Cortex of kidney (tissue), 1 donor: ENCODE measurements at places on chromosomes 12 and 14.

GRCh38 chr12:9701380-9702154, 31.3 kb downstream of the CLECL1 start:
- DNase-seq = no peak

- DNase-seq = no peak
Measured at GRCh38 chr12:123471374-123472068, 13.6 kb downstream of the SNRNP35 start.

GRCh38 chr14:99244941-99245563, 26.9 kb downstream of the BCL11B start:
- no peak for DNase-seq

GRCh38 chr12:92138144-92138543, 7.5 kb downstream of the BTG1 start:
- DNase-seq = no peak

DNA sequence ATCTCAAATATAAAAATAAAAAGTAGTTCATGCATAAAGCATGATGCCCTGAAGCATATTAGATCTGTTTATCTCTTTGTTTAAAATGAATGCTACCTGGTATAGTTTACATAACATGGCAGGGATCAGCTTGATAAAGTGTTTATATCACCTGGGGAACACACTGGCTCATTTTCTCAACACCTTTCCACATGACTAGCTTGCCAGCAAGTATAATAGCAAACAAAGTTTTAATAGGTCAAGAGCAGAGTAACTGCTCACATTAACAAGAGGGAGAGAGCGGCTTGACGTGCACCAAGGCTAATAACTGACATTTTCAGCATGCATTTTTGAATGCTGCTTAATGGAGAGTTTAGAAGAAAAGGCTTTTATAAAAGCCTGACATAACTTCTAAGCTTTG, 246.4 kb downstream of the EGLN3 start:
- DNase-seq = no peak

GRCh38 chr12:77070800-77071449, 5.6 kb upstream of the E2F7 start:
- DNase-seq = no peak

DNA sequence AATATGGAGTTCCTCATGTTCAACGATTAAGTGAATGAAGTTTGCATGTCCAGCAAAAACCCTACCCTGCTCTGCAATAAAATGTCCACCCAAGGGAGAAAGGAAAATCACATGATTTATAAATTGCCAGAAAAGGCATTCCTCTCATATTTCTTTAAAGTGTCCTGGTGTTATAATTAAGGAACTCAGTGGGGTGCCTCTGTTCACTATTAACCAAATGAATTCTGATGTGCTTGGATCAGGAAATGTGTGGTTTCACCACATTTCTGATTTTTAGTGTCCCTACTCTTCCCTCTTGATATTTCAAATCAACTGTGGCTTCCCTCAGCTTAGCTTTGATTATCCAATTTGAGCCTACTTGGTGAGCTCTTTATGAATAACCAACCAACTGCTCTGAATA, 208.1 kb downstream of the PHLDA1 start:
- no peak for DNase-seq

DNA sequence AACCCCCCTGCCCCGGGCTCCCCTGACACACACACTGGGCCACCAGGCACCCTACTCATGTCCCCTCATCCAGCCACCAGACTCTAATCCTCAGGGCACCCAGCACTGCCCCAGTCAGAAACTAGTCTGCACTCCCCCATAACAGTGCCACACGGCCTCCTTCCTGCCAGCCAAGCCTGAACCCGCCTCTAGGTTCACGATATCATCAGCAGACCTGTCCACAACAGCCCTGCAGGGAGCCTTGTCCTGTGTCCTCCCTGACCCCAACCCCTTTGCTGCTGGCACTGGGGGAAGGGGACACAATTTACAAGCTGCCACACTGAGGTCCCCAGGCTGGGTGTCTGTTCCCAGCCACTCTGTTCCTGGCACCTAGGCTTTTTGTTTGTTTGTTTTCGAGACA, 33.6 kb downstream of the LTBP2 start:
- no peak for DNase-seq

DNA sequence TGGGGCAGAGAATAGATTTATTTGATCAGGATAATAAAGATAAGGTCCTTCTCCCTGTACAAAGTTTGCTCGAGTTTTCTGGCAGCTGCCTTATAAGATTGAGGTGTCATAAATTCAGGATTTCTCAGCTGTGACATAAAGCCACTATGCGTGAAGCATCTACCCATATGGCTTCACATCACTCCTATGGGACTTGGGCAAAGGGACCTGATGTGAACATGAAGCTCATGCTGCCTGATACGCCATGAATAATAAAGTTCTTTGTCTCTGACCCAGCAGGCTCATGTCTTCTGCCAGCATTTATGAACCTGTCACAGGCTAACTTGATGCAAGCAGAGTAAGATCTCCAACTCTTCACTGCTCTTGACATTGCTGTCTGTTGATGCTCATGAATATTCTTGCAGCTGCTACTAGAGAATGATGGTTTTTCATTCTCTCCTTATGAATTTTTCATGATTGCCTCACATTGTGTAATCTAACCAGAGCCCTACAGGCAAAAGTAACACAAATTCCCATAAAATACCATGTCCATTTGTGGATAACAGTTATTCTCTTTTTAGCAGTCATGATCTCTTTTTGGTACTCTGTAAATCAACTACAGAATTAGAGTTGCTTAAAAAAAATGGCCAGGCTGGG, 49.0 kb upstream of the CPNE8 start:
- no peak for DNase-seq

GRCh38 chr12:100745378-100746071, 49.1 kb upstream of the ANO4 start:
- DNase-seq = no peak

DNA sequence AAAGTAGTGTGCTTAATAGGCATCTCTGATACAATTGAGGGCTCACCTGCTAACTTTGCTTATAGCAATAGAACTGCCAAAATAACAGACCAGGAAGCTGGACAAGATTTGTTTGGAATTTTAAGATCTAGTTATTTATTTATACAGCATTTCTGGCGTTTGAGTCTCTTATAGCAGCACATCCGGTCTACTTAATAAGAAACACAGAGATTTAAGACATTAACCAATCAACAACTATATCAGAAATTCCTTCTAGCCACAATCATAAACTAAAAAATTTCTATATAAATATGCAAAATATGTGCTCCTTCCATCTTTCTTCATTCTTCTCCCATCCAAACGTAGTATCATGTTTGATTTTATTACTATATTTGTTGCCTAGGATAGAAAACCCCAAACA, 2.6 kb downstream of the RTN1 start:
- DNase-seq = no peak

- no peak for DNase-seq
Measured at GRCh38 chr12:107718606-107719005, 33.0 kb downstream of the PWP1 start.

DNA sequence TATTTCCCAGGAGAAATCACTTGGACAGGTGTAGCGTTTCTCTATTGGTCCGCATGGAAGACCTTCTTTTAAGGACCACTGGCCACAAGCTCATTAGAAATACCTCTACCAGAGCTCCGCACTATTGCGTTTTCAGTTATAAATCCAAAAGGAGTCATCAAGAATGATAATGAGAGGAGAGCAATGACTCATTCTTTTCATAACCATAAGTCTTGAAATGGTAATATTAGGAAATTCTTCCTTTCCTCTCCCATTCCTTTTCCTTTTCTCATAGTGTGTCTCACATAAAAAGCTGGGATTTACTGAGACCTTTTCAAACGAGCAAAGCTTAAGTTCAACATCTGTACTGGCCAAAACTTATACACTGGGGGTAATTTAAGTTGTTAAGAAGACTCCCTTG, 215.7 kb downstream of the CPNE8 start:
- DNase-seq = no peak

DNA sequence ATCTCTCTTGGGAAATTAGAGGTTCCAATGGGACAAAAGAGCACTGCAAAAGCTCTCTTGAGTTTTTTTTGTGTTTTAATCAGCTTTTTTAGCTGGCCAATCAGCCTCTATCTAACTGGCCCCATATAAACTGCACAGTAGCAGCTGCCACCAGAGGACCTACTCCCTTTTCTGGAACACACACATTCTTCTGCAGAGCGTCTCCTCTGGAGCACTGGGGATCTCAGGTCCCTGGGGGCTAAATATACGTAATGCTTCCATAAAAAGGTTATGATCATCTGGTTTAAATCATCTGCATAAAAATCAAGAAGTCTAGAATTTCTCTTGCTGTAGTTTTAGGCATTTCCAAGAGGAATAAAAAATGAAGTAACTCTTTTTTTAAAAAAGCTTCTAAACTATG, 32.3 kb downstream of the TSPAN8 start:
- DNase-seq = no peak

DNA sequence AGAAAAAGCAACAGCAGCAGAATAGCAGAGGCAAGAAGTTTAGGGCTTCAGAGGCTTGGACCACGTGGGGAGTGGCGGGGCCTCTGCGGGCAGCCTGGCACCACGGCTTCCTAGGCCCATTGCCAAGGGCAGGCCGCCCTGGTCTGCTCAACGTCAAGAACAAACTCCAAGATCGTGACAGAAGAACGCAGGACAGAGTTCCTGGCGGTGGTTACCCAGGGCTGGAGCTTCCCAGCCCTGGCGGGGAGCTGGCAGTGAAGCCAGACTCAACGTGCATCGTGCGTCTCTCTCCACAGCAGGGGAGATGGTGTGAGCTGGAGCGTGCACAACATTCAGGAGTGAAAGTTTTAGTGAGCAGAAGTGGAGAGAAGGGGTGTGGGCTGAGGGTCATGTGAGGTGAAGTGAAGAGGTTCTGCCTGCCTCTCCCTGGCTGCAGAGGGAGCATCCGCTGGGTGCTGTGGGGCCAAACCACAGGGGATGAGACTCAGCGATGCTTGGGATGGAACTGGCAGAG, 13.9 kb upstream of the CACNA2D4 start:
- DNase-seq = no peak

GRCh38 chr14:81565441-81566290, 32.0 kb upstream of the SEL1L start:
- no peak for DNase-seq

GRCh38 chr14:103104654-103105452, 10.3 kb downstream of the EXOC3L4 start:
- DNase-seq = no peak

GRCh38 chr12:50103767-50104321, at the start of gene GPD1:
TSS of gene GPD1 (plus strand) at chr12:50104008. CDS start at chr12:50104051, 43 bp downstream.
- DNase-seq = peak; percentile 59

- no peak for DNase-seq
Measured at GRCh38 chr12:121001060-121001459, 15.2 kb downstream of the C12orf43 start.

- DNase-seq = no peak
Measured at GRCh38 chr12:58443273-58443980, 476.9 kb downstream of the LRIG3 start.

- DNase-seq = no peak
Measured at GRCh38 chr14:20798318-20798717, 4.3 kb downstream of the RNASE1 start.

DNA sequence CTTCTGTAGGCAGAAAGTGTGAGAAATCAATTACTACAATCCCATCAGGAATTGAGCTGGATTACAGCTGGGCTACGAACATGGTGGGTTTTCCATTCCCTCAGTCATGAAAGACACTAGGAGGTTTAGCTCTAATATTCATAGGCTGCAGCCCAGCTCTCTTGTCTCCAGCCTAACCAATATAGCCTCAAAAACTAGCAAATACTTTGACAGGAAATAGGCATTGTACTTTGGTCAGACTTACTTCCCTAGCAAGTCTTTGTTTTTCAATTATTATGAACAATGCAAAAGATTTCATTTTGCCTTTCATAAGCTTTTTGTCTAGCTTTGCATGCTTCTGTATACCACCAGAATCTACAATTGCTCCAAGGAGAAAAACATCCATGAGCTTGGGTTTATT, 296.2 kb downstream of the GPHN start:
- no peak for DNase-seq

- no peak for DNase-seq
Measured at GRCh38 chr14:61238611-61239245, 42.4 kb downstream of the TMEM30B start.

GRCh38 chr12:23049180-23049579, 424.2 kb downstream of the ETNK1 start:
- no peak for DNase-seq

DNA sequence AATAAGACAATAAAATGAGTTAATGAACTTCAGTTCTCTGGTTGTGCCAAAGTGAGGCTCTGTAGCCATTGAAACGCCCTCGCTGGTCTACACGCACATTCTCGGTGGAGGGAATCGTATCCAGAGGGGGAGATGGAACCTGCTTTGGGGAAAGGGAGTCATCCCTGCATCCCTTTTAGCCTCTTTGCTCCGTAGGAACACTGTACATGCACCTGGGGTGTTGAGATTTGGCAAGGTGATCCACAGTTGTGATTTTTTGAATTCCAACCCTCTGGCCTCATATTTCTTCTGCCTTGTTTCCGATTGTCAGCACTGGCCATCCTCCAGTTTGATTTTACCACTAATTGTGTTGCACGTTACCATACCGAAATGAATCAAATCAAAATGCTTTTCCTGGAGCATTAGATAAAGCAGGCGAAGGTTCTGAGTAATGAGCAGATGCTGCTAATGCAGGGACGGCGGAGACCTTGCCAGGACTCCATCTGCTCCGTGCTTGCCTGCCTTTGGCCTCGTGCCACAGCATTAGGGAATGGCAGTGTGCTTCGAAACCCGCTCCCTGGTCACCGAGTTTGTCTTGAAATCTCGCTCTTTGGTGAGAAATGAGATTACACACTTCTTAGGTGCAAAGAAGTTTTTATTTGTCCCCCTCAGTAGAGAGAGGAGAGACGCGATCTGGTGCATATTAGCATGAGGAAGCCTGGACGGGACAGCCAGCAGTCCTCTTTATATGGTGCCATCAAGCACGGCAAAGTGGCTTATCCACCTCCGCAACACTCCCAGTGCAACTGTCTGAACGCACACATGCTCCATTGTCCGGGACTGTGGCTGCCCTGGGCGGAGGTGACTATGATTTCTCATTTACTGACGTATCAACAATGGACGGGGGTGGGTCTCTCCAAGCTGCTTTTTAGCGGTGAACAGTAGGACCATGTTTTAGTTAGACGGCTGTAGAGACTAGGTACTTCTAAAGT, 59.1 kb downstream of the FBXW8 start:
- DNase-seq = no peak

DNA sequence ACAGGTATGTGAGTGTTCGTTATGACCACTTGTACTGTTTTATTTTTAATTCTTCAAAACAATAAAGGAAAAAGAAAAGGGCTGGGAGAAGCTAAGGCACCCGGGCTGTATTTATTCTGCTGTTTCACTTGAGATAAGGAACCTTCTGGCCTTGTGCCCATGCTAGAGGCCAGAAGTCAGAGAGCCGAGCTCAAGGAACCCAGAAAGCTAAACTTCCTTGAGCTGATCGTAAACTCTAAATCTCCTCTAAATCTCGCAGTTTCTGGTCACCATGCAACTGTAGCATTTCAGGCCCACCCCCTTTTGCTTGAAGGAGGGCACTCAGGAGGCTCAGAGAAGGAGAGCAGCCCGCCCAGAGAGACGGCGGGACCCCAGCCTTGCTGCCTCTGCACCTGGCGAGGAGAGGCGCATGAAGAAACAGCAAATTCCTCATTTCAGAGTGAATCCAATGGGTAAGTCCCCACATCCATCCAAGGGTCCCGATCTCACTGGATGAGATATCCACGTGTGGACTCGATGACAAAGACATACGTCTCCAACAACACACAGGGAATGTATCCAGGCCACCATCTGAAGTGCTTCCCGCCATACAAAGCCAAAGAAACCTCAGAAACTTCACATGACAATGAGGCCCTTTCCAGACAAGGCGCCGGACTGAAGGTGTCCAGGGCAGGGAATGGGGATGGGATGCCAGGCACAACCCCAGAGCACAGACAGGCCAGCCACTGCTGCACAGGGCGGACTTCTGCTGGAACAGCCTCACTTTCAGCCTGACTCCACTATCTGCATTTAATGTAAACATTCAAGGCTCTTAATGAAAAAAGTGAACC, 14.6 kb downstream of the CCDC88C start:
- DNase-seq = no peak
